ENCODE measurements at places on chromosomes 3 and 15.

- DNase-seq = no peak
Measured at GRCh38 chr15:74278207-74278606, 42.1 kb downstream of the CCDC33 start.

GRCh38 chr3:99637368-99638111 lies 854 bp upstream of the COL8A1 start:
- DNase-seq = no peak

DNA sequence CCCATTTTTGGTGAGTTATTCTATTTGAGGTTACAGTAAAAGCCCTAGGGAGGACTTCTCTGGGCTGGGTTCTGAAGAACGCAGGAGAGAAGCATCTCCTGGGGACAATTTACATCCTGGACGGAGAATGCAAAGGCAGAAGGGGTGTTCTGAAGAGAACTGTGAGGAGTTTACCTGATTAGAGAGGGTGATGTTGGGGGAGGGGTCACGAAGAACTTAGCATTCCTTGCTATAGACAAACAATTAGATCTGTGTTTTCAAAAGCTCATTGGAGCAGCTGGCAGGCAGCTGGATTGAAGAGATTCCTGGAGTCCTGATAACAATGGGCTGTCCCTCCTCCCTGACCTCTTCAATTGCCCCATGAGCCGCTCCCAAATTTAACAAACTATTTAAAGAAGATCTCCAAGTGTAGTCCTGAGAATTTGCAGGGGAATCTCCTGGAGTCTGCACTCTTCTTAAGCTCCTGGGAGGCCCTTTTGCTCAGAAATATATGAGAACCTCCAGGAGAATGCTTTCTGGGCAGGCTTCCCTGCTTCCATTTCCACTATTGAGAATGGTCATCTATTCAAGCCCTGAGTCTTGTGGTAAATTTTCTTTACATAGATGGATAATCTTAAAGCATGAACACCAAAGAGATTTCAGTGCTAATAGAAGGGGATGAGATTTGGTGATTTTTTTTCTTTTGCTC lies 55.3 kb downstream of the ARHGAP31 start:
- no peak for DNase-seq

GRCh38 chr15:90249203-90249863 lies at the start of gene TTLL13:
TTLL13 (plus strand) TSS chr15:90249556; CDS start chr15:90250631, 1,075 bp downstream.
- DNase-seq = peak; percentile 50

DNA sequence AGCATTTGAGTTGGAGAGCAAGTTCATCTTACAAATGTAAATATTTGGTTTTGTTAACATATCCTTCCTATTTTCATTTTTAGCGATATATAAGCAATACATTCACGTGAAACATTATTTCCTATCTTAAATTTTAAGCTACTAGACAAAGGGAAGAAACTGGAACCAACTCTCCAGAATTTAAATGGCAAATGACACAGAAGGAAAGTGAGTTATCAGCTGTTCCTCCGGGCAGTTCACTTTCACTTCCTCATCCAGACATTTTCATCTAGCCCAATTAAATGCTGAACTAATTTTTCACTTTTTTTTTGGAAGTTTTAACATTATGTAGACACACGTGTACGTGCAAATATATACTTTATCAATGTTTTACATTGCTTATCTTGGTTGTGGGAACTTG lies 58.7 kb downstream of the MORC1 start:
- no peak for DNase-seq

GRCh38 chr3:101725890-101726275 lies 1.5 kb downstream of the CEP97 start:
- no peak for DNase-seq

All from CD4-positive, alpha-beta memory T cell (primary cell).